NCI-H187 treated with DMSO at 0.1 percent for 48 hours (cell line): ENCODE measurements at places on chromosomes 1 and 21.
A peak's percentile ranks its signal among the peaks of the same experiment; 100 is the strongest.

DNA sequence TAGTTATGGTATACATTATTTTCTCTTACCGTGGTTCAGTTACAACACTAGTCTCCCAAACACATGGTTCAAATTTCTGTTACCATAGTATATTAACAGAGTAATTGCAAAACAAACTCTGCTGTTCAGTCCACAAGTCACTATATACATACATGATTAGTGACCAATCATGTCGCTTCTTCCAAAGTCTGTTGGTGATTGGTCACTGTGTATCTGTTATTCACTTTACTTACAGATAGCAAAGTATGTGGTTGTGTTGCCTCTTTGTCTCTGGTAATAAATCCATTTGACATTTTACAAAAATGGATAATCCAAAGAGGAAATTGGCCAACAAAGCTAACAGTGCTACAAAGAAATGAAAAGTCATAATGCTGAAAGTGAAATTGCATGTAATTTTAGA is 107.2 kb downstream of the RABGAP1L start:
- DNase-seq: no peak

DNA sequence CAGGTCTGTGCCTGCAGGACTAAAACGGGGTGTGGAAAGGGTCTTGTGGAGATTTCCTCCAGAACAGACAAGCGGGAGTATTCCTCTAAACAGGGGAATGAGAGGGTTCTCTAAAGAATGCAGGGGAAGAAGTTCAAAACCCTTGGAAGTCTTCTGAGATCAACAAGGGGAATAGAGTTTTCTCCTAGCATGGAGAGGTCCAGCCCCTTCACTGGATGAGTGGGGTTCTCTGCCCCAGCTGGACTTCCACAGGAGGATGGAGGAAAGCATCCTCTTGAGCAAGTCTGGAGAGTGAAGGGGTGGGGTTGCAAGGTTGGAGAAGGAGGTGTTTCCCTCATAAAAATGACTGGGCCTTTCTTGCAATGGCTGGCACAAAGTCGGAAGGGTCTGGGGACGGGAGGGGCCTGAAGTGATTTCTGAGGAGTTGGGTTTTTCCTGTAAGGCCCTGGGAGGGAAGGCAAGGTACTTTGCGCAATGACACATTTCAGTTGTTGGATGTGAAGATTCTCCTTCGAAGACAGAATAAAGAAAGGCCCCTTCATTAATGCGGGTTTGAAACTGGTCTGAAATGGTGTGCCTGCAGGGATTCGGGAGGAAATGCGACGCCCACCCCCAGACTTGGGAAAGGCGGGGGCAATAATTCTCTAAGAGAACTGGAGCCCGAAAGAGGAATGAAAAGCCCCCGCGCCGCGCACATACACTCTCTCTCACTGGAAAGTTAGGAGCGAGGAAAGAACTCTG is 884 bp downstream of the SPATA6 start:
- no peak for DNase-seq

GRCh38 chr1:67843331-67843730 is 10.1 kb upstream of the GNG12 start:
- no peak for DNase-seq

DNA sequence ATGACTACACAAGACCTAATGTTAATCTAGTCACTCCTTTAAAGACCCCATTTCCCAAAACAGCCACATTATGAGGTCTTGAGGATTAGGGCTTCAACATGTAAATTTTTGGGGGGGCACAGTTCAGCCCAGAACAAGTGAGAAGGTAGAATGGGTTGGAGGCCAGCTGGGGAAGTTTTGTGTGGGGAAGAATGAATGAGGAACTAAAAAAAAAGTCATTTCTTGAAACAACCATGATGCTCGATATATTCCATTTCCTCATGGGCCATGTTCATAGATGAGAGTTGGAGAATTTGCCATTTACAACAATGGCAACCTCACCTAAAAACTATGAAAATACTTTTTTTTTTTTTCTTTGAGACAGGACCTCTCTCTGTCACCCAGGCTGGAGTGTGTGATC is 14.5 kb downstream of the NLRP3 start:
- DNase-seq: no peak

GRCh38 chr1:153510984-153511410 is 24.8 kb downstream of the S100A6 start:
- DNase-seq: peak; percentile 81

- no peak for DNase-seq
These were observed 42.4 kb upstream of the TACSTD2 start for GRCh38 chr1:58619286-58620054.

GRCh38 chr1:181424786-181425403 is 58.4 kb upstream of the CACNA1E start:
- DNase-seq: peak; percentile 46

GRCh38 chr1:26161415-26162219 is 2.7 kb downstream of the FAM110D start:
- no peak for DNase-seq

DNA sequence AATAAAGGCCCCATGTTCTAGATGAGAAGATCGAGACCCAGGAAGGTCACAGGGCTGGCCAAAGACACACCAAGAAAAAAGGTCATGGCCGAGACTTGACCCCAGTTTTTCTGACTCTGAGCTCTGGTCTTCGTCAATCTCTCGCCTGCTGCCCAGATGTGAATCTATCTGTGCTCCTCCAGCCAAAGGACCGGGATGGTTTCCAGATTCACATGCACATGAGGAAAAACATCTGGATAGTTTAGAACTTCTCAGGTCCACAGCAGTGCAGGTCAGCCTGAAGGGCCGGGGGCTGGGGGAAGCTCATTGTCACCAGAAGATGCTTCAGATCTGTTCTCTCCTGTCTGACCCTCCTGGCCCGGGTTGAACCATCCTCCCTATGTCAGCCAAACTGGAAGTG is 49.0 kb downstream of the KCNN3 start:
- DNase-seq: no peak

- no peak for DNase-seq
These were observed 5.7 kb downstream of the TEX38 start for GRCh38 chr1:46677339-46677738.

- DNase-seq: no peak
These were observed 36.1 kb downstream of the PEX14 start for GRCh38 chr1:10510520-10511493.

- DNase-seq: no peak
These were observed 475.1 kb upstream of the VAMP3 start for GRCh38 chr1:7295946-7296345.

DNA sequence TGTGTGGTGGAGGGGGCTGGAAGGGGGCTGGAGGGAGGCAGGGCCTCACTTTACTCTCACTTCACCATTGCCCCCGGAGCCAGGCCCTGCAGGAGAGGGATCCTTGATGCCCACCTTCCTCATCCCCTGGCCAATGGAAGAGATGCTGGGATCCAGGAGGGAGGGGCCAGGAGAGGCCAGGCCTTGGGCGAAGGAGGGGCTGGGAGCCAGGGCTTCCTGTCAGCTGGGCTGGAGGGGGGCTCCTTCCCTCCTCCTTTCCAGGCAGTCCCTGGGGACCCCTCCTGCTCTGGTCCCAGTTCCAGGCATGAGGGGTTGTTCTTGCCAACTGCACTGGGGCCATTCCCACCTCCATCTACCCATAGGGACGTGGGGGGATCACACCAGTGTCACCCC is 5.7 kb downstream of the AHDC1 start:
- DNase-seq: no peak

DNA sequence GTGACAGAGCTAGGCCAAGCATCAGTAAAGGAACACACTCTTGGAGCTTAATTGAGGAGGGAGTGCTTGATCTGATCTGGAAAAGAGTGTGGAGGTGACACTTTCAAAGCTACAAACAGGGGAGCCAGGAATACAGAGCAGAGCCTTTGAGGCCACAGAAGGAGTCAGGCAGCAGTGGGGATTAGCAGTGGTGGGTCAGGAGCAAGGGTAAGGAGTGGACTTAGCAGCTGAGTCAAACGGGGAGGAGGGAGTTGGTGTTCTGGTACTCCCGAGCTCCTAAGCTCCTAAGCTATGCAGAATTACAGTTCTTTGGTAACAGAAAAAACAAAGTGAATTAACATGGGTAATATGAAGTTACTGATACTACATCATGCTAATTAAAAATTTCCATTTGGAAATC is 14.5 kb downstream of the RAB4A start:
- DNase-seq: no peak

GRCh38 chr1:222416001-222416791 is 131.7 kb downstream of the HHIPL2 start:
- DNase-seq: no peak

DNA sequence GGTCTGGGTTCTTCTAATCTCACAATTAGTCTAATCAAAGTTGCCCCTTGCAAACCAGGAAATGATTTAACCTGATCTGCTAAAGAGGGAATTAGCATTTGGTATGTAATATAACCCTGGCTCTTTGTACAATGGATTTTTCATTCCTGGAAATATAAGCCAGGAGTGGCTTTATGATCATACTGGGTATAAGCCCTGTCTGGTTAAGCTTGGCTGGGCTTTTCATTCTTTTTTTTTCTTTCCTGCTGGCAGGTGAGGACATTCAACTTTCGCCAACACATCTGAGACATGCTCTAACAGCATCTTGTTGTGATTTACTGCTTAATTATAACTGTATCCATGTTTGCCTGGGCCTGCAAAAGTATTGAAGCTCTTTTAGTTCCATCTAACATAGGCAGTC is 20.4 kb upstream of the SDE2 start:
- no peak for DNase-seq

DNA sequence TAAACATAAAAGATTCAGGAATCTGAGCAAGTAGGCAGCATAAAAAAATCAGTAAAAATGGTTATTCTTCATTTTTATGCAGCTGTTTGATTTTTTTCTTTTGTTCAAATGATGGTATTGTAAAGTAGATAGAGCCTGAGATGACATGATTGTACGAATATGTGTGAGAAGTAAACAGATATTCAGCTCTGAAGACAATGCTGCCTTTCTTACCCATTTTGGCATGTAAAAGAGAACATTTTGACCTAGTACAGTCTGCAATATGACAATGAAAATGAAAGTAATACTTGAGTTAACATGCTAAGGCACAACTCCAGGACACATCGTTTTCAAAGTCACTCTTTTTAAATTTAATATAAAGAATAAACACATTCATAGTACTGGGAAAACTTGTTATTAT is 95.7 kb upstream of the NCAM2 start:
- DNase-seq: no peak

GRCh38 chr1:208008534-208008933 is 97.6 kb upstream of the CD34 start:
- no peak for DNase-seq

GRCh38 chr1:175865041-175865766 is 121.8 kb upstream of the TNR start:
- no peak for DNase-seq

- no peak for DNase-seq
These were observed 9.6 kb upstream of the CD34 start for GRCh38 chr1:207920444-207921021.

GRCh38 chr21:34949499-34949898 is 99.6 kb downstream of the RUNX1 start:
- no peak for DNase-seq

DNA sequence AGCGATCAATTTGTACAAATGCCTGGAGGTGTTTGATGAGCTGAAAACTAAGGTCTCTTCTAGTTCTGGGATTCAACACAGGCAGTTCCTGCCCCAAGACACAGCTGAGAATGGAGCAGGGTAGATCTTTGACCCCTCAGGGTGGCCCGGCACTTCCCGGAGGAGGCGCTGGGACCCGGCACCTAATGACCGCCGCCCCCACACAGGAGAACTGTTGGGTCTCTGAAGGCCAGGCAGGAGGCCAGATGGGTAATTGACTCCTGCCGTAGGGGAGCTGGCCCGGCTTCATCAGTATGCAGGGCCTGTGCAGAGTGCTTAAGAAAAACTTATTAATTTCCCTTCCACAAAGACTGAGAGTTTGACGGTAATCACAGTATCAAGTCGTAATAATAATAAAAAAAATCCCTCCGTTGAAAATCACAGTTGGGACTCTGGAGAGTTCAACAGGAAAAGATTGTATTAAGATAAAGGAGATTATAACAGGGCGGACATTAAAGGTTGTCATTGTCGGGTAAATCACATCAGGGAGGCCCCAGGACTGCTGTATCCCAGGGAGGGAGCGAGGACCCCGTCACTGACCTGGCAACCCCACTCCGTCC is 51.7 kb downstream of the UBIAD1 start:
- DNase-seq: no peak

GRCh38 chr1:61993331-61993961 is 201.2 kb upstream of the L1TD1 start:
- no peak for DNase-seq

GRCh38 chr1:175842550-175842949 is 99.2 kb upstream of the TNR start:
- DNase-seq: no peak

- no peak for DNase-seq
These were observed 45.1 kb upstream of the SCCPDH start for GRCh38 chr1:246678816-246679793.

DNA sequence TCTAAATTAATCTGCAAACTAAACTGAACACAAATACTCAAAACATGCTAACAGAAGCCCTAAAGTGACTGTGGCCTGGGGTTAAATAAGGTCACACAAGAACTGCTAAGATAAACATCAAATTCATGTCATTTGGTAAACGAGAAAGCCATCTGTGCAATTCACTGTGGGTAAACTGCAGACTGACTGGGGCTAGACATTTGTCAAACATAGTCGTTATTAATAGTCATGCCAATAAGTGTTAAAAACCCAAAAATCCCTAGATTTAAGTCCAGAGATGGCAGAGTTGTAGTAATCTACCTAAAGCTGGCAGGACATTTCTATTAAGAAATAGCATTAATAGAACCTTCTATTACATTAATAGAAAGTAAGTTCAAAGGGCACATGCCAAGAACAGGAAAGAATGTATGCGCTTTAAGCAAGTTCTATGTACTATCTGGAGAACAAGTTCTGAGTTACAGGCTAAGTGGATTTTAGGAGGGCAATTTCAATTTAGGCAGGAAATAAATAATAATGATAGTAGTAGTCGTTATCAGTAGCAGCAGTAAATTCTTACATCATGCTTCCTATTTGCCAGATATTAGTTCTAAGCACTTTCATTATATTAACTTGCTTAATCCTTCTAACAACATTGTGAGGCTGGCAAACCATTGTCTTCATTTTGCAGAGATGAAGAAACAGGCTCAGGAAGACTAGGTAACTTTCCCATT is 8.6 kb downstream of the EDEM3 start:
- DNase-seq: no peak

- DNase-seq: no peak
These were observed 114.0 kb upstream of the RAB4A start for GRCh38 chr1:229156872-229157271.

DNA sequence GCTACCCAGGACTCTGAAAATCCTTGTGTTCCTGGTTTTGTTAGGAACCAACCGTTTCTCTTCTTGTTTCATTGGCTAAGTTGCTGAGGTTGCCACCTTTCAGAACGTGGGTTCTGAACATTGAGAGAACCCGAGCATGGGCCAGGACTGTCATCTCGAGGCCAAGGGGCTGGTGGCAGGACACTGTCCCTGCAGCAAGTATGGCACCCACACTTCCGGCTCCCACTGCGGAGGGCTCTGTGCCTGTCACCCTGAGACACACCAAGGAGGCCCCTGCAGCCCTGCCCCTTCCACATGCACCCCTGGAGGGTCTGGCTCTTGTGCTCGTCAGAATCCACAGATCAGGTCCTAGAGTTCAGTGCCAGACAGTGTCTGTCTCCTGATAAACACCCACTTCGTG is 39.1 kb upstream of the LRRC3 start:
- DNase-seq: no peak

- peak; percentile 20 for DNase-seq
These were observed 10.3 kb upstream of the PTPN7 start for GRCh38 chr1:202170726-202171125.

- DNase-seq: no peak
These were observed 919 bp downstream of the SLAMF6 start for GRCh38 chr1:160522136-160522535.
